Spleen (tissue), 13 donors: ENCODE measurements at places on chromosomes 2 and 18. TPM values are rescaled to one million over a fixed set of nuclear protein-coding genes. Genes with fewer than 3 reads are reported as not detected.

GRCh38 chr2:85390941-85391669 lies 19.1 kb downstream of the CAPG start:
- no peak overlapping the region for H3K27ac ChIP-seq
- H3K4me3 ChIP-seq = no peak overlapping the region
- H3K4me1 ChIP-seq = peaks cover 18% of the 10 kb centered on the region
- H3K36me3 ChIP-seq = peaks cover 100% of the 10 kb centered on the region

GREB1L gene
- 0.51 TPM for total RNA-seq

GRCh38 chr2:207219676-207220501 lies 54.1 kb upstream of the KLF7 start:
- H3K27me3 ChIP-seq = no peaks in the 10 kb centered on the region
- DNase-seq = no peak

ADAM23 gene
- 0.74 TPM for total RNA-seq

OXER1 gene
- 4.9 TPM for total RNA-seq

- no peaks in the 10 kb centered on the region for H3K36me3 ChIP-seq
- H3K27ac ChIP-seq = no peak overlapping the region
- H3K27me3 ChIP-seq = no peaks in the 10 kb centered on the region
- no peaks in the 10 kb centered on the region for H3K4me1 ChIP-seq
- no peak overlapping the region for H3K4me3 ChIP-seq
- no peak for DNase-seq
These were observed 667.2 kb downstream of the ZEB2 start for GRCh38 chr2:143852759-143853158.

GRCh38 chr2:223735035-223735640 lies 102.2 kb downstream of the AP1S3 start:
- H3K4me3 ChIP-seq = no peak overlapping the region
- no peak overlapping the region for H3K27ac ChIP-seq
- no peaks in the 10 kb centered on the region for H3K4me1 ChIP-seq
- no peaks in the 10 kb centered on the region for H3K36me3 ChIP-seq

DNA sequence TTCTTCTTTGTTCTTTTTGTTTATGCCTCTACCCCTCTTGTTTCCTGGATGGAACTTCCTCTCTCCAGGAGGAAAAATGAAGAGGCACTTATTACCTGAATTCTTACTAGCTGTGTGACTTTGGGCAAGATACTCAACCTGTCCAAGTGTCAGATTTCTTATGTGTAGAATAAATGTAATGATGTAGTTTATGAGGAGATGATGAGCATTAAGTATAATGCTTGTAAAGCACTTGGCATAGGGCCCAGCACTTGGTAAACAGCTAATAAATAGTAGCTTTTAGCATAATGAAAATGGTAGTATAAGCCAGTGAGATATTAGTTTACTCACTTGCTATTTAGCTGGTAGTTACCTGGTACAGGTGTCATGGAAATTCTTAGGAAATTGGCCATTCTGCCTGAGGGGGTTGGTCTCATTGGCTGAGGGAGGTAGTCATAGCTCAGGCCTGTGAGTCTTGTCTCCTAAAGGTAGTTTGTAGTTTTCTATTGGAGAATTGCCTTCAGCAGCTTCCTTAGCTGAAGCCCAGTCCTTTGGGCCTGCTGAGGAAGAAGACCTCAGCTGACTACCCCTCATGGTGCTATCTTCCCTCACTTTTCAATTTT lies 133.4 kb upstream of the NABP1 start:
- no peaks in the 10 kb centered on the region for H3K36me3 ChIP-seq
- no peaks in the 10 kb centered on the region for H3K4me1 ChIP-seq
- H3K27me3 ChIP-seq = no peaks in the 10 kb centered on the region
- no peak overlapping the region for H3K4me3 ChIP-seq

RSAD2 gene
- total RNA-seq = 18.6 TPM

PJVK gene
- 2.2 TPM for total RNA-seq

PTRHD1 gene
- total RNA-seq = 18.6 TPM

PROKR1 gene
- not detected for total RNA-seq

GRCh38 chr18:13451213-13451540 lies 232.6 kb downstream of the LDLRAD4 start:
- H3K4me3 ChIP-seq = no peak overlapping the region
- H3K27ac ChIP-seq = peak overlapping the region; percentile 28
- peaks cover 45% of the 10 kb centered on the region for H3K4me1 ChIP-seq
- H3K36me3 ChIP-seq = no peaks in the 10 kb centered on the region

DNA sequence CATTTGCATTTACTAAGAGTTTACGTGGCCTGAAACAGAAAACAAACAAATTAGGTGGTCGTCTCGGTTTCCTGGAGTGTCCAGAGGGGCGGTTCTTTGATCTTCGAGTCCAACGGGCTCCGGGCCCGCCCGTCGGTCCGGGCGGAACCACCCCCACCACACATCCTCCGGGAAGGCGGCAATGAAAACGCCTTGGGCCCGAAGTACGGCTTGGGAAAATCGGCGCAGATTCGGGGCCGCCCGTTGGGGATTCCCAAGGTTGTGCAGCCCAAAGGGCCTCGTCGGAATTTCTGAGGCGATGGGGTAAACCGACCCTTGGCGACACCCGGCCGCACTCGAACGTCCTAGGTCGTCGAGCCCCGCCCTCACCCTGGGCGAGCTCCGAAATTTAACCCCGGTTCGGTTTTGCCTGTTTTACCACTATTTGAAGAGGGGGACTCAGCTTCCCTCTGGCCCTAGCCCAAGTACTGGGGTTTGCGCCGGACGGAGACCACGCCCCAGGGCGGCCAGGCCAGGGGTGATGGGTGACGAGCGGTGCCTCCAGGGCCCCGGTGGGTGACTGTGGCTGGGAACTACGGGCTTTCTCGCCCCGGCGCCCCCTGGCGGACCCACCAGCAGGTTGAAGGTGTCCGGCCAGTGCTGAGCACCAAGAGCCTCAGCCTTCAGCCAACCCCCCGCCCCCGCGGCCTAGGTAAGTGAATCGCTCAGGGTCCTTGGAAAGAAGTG lies 1.9 kb upstream of the CFAP53 start:
- H3K4me3 ChIP-seq = peak overlapping the region; percentile 53
- H3K4me1 ChIP-seq = peaks cover 31% of the 10 kb centered on the region
- peaks cover 40% of the 10 kb centered on the region for H3K36me3 ChIP-seq
- peak overlapping the region; percentile 87 for H3K27ac ChIP-seq
- no peaks in the 10 kb centered on the region for H3K27me3 ChIP-seq

OR6B3 gene
- total RNA-seq = not detected

OBSL1 gene
- 51.0 TPM for total RNA-seq

ALLC gene
- not detected for total RNA-seq

IL37 gene
- total RNA-seq = not detected

DNA sequence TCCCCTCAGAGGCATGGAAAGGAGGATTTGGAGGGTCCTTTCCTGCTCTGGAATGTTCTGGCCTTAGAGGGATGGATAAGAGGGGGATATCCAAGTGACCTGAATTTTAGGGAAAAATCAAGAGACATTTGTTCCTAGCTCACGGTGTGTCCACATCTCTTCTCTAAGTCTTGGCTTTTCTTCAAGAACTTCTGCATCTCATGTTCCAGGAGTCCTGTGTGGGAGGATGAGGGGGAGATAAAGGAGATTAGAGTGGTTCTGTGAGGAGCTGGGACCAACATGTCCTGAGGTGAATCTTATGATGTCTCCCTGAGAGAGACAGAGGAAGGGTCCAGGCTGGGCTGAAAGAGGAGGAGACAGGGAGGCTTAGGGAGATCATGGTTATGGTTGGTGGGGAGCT lies 11.7 kb downstream of the EMX1 start:
- H3K27ac ChIP-seq = no peak overlapping the region
- DNase-seq = no peak
- H3K4me3 ChIP-seq = no peak overlapping the region
- peaks cover 18% of the 10 kb centered on the region for H3K4me1 ChIP-seq

DNA sequence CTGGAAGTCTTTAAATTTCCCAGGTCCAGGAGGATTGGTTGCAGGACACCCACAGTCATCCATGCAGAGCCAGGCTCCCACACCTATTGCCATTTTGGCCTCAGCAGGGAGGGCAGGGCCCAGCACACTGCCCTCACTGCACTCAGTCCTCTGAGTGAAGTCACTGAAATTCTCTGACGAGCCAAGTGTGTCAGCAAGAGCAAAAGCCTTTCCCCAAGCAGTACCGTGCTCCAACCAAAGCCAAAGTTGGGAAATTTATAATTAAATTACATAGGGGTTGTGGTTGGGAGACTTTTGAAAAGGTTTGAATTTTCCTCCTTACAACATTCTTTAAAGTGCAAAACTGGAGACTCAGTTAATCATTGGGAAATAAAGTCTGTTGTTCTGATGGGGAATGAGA lies 98.5 kb upstream of the CD226 start:
- no peak overlapping the region for H3K4me3 ChIP-seq
- no peak for DNase-seq
- no peaks in the 10 kb centered on the region for H3K27me3 ChIP-seq

REG3A gene
- 3.2 TPM for total RNA-seq

DUSP2 gene
- 42.7 TPM for total RNA-seq

ABCG8 gene
- 0.46 TPM for total RNA-seq
